ENCODE measurements at places on chromosomes 7 and 10.

DNA sequence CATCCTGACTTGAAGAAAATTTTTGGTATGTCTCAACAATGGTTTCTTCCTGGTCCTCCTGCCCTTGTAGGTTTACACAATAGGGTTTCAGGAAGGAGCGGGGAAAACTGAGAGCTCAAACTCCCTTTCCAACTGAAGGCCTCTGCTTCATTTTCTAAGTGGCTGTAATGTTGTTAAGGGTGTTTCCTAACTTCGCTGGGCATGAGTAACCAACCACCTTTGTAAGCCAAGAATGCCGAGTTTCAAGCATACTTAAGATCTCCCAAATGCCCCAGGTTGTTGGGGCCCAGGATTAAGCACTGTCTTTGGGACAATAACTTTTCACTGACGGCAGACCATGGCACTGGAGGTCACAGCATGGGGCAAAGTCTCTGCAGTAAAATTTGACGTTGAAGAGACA lies 33.6 kb upstream of the DRGX start:
- ATAC-seq: no peak

DNA sequence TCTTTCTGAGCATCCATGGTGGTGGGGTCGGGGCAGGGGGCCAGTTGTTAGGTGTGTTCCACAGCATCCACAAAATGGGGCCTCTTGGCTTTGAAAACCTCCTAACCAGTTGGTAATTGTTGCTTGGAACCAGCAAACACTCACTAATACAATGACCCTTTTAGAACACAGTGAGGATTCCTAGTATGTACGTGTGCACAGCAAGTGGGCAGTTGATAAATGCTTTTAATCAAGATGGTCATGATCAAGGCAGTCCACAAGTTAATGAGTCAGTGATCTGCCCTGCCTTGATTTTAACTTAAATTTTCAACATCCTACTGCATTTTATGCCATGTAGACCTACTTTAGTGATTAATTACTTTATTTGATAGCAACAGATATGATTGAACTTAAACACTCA lies 103.1 kb downstream of the ETV1 start:
- no peak for ATAC-seq

GRCh38 chr10:128540128-128540762 lies 414.0 kb upstream of the MKI67 start:
- no peak for ATAC-seq

GRCh38 chr10:52028523-52028858 lies 285.6 kb upstream of the DKK1 start:
- no peak for ATAC-seq

DNA sequence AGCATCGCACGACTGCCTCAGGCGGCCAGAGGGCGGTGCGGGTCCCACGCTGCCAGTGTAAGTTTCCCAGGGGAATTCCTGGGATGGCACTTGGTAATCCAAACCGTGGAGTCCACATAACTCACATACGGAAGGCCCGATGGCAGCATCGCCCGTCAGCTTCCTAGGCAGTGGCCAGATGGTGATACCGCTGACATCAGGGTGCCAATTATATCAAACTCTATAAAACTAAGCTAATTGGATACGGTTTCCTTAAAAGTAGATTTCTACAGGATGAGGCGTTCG lies 189.8 kb downstream of the CELF2 start:
- ATAC-seq: no peak

DNA sequence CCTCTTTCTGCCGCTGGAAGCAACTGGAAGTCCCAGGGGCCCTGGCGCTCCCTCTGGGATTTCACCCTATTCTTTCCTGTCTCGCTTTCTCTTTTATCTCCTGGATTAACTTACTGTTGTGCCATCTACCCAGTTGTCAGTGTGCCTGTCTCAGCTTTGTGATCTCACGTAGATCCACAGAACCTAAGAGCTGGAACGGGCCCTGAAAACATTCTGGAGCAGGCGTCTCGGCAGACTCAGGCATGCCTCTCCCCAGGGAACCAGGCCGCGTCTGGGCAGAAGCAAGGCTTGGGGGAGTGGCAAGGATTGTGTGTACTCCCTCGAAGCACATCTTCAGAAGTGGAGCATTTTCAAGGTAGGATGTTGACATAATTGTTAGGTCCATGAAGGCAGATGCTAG lies 87.2 kb downstream of the KCNMA1 start:
- ATAC-seq: no peak

DNA sequence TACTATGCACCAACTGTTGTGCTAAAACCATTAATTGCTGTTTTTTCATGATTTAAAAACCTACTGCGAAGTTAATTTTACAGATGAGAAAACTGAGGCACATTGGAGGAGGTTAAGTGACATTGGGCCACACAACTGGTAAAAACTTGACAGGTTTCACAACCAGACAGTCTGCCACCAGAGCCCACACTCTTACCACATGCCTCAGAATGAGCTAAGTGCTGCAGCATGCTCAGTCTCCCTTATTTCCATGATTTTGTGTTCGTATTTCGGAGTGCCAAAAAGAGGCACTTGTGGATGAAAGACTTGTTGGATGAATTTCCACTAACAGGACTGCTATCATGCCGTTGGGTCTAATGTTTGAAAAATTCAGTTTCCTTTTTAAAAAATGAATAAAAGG lies 77.4 kb downstream of the PCLO start:
- no peak for ATAC-seq

- no peak for ATAC-seq
Observed at GRCh38 chr7:111931016-111931517, 275.1 kb downstream of the DOCK4 start.

DNA sequence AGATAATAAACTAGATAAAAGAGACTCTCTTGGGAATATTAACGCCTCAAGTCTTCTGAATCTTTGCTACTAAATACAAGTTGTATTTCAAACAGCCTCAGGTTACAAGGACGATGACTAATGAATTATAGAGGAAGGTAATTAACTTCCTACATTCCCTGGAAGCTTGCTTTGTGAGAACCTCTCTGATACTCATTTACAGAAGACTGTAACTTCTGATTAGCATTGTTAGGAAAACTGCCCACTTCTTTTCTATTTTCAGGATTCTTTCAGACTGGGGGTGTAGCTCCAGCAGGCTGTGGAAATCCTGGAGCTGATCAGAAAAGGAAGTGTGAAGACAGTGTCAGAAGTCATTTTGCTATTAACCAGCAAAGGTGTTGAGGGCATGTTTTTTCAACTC lies 316.7 kb upstream of the NPSR1 start:
- ATAC-seq: no peak

- no peak for ATAC-seq
Observed at GRCh38 chr10:6786579-6787031, 206.5 kb upstream of the PRKCQ start.

DNA sequence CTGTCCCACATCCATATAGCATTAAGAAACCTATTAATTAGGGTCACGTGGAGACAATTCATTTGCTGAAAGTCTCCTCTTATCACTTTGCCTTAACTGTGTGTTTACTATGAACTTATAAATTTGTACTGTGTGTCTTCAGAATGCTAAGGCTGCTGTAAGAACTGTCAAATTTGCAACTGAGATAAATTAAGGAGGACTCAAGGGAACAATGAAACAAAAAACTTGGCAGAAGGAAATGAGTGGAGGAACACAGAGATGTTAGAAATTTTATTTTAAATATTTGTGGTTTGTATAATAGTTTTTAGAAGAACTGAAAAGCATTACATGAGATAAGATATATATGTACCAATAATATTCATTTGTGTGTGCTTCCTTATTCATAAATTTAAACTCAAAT lies 1005.3 kb upstream of the SORCS1 start:
- ATAC-seq: no peak

- no peak for ATAC-seq
Observed at GRCh38 chr10:93745408-93746065, 12.2 kb upstream of the LGI1 start.

GRCh38 chr7:66921396-66921917 lies 432 bp downstream of the TMEM248 start:
- no peak for ATAC-seq

DNA sequence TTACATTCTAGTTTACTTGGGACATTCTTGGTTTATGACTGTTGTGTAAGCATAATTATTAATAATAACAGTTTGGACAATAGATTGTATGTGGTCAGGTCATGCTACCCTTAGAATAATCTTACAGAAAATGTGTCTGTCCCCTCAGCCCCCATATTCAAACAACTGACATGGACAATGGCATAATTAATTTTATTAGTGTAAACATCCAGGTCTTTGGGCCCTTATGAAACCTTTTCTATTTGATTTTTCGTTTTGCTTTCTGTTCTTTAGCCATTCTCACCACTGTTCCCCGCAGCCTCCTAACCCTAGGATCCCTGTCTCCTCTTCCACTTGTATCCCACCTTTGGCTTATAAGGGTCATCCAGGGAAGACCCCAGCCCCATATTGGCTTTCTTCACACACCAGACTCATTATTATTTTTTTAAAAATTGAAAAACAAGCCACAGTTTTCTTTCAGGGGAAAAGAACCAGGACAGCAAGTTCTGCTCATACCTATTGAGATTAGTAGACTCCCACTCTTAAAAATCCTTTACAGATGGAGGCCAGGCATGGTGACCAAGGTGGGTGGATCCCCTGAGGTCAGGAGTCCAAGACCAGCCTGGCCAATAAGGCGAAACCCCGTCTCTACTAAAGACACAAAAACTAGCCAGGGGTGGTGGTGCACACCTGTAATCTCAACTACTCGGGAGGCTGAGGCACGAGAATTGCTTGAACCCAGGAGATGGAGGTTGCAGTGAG lies 11.5 kb downstream of the VIM start:
- no peak for ATAC-seq

DNA sequence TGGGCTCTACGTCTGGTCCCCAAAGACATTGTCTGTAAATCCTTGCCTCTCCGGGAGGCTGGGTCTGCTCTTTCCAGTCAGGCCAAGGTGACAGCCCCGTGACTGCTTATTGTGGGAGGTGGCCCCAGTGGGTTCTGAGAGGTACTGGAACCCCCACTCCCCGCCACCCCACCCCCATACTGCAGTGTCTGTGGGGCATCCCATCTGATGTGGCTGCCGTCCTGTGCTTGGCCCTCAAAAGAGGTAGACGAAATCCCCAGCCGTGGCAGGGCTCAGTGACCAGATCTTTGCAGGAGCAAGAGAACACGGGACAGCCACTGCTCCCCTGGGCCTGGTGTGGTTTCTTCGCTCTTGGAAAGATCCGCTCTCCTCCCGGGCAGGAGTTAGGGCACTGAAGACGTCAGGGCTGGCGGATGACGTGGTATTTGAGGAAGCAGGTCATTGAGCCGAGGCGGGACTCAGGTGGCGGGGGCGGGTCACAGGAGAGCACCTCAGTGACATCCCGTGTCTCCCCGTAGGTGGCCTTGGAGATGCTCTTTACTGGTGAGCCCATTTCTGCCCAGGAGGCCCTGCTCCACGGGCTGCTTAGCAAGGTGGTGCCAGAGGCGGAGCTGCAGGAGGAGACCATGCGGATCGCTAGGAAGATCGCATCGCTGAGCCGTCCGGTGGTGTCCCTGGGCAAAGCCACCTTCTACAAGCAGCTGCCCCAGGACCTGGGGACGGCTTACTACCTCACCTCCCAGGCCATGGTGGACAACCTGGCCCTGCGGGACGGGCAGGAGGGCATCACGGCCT lies 20.7 kb downstream of the ECHDC3 start:
- no peak for ATAC-seq

DNA sequence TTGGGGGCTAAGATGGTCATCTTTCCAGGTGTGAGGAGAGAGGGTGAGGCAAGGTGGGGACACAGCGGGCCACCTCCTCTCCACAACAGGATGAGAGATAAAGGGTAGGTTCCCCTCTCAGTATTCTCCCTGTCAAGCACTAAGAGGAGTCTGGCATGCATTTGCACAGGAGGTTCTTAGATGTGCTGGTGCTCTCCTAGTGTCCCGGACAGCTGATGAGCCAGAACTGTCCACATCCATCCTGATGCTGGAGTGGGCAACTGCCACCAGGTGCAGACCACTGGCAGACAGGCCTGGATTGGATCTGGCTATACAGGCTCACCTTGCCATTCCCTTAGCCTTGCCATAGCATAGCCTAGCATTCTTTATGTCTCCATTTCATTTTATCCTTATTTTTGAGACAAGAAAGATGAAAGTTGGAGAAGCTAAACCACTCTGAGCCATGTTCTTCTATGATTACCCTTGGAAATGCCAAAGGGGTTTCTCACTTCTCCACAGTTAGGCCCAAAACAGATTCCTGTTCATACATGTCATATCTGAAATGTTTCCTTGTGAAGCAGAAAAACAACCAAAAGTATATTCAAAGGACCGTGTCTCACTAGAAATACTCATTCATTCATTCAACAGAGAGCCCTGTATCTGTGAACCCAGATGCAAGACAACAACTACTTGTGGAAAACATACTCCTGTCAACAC lies 48.8 kb upstream of the ANTXRL start:
- no peak for ATAC-seq

DNA sequence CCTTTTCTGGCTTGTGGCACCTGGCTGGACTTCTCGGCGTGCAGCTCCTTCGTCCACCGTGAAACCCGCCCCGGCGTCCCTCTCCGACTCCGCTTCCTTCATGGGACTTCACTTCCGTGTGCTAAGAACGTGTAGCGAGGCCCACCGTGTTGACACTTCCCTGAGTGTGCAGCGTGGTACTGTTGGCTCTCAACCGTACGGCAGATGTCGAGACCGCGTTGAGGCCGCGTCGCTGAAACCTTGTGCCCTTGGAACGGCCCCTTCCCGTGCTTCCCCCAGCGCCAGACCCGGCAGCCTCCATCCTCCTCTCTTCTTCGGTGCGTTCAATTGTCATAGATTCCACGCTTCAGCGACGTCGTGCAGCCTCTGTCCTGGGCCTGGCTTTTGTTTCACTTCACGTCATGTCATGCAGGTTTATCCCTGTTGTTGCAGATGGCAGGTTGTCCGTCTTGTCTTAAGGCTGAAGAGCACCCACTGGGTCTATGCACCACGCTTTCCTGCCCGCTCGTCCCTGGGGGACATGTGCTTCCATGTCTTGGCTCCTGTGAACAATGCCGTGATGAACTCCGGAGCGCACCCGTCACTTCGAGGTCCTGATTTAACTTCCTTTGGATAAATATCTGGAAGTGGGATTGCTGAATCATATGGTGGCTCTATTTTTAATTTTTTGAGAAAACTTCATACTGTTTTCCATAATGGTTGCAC lies 465.3 kb downstream of the DNAJB6 start:
- ATAC-seq: no peak

GRCh38 chr10:50991456-50992355 lies 82.6 kb upstream of the PRKG1 start:
- no peak for ATAC-seq

DNA sequence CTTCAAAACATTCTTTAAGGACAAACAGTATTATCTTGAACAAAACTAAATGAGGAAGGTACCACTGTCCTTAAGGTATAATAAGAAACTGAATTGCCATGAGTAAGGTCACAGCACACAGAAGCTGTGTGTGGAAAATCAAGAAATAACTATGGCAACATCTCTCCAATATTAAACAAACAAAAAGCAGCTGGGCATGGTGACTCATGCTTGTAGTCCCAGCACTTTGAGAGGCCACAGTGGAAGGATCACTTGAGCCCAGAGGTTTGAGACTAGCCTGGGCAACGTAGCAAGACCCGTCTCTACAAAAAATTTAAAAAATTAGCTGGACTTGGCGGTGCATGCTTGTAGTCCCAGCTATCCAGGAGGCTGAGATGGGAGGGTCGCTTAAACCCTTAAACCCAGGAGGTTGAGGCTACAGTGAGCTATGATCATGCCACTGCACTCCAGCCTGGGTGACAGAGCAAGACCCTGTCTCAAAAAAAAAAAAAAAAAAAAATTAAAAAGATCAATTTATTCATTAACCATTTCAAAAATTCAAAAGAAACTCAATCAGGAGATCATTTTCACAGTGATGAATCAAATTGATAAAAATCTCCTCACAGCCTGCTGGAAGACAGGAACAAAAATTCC lies 195.4 kb downstream of the SKIDA1 start:
- ATAC-seq: no peak
